RWPE1 (cell line): ENCODE measurements at places on chromosomes 1 and 21.

DNA sequence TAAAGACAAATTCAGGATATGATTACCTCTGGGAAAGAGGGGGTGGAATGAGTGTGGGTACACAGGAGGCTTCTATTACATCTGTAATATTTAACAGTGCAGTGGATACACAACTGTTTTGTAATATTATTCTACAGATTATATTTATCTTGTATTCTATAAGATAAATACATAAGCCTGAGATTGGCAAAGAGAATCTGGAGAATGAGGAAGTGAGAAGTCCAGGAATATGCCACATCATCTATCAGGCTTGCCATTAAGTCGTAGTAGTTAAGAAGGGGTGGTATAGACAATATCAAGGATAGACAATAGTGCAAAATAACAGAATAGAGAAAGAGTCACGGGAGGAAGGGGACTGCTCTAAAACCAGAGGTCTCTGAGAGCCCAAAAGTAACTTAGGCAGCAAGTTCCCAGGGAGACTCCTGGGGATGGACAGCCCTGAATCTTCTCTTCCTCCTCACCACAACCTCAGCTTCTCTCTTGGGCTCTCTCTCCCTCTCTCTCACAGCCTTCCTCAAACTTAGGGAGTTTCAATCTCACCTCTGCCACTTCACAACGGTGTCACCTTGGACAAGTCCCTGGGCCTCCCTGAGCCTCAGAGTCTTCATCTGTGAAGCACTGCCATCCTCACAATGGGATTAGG lies 14.0 kb upstream of the PTAFR start:
- no peak for DNase-seq

DNA sequence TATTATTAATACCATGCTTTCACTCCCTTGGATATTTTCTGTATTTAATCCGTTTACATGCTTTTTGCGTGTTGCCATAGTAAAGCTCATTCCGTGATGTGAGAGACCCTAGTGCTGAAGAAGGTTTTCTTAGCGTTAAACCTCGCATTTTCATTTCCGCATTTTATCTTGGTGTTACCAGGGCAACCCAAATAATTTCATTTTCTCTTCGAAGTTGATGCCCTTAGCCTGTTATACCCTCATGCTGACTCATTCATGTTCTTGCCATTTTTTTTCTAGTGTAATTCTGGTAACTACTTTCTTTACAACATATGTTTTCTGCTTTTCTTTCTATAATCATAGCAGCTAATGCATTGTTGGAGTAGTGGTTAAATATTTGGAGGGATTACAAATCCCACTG lies 37.2 kb downstream of the LRRC8C start:
- no peak for DNase-seq

DNA sequence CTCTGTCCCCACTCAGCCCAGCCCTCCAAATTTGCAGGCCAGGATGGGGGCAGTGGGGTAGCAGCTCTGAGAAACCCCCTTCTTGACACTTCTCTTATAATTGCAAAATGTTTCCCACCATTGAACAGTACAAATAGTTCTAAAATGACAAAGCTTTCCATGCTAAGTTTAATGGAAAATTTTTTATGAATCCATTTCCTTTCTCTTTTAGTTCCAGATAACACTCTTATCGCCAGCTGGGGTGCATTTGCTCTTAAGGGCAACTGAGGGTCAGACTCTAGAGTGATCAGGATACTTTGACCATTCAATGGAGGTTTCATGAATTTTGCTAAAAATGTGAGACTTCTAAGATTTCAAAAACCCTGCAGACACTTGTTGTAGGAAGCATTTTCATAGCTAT lies 29.9 kb downstream of the PIK3C2B start:
- DNase-seq = no peak

DNA sequence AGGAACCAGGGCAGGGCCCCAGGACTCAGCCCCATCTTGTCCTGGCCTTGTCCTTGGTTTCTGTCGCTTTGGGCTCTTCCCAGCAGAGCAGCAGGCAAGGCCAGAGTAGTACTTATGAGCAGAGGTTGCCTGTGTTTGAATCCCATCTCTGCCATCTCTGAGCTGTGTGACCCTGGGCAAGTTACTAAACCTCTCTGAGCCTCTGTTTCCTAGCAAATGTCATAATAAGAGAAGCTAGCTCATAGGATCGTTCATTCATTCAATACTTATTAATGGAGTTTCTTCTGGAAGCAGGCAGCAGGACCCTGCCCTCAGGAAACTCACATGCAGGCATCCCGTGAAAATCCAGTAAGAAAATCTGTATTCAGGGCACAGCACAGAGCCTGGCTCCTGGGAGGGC lies 84.3 kb downstream of the FBXO2 start:
- DNase-seq = no peak

- no peak for DNase-seq
Measured at GRCh38 chr1:206116873-206117150, 376 bp downstream of the AVPR1B start.

DNA sequence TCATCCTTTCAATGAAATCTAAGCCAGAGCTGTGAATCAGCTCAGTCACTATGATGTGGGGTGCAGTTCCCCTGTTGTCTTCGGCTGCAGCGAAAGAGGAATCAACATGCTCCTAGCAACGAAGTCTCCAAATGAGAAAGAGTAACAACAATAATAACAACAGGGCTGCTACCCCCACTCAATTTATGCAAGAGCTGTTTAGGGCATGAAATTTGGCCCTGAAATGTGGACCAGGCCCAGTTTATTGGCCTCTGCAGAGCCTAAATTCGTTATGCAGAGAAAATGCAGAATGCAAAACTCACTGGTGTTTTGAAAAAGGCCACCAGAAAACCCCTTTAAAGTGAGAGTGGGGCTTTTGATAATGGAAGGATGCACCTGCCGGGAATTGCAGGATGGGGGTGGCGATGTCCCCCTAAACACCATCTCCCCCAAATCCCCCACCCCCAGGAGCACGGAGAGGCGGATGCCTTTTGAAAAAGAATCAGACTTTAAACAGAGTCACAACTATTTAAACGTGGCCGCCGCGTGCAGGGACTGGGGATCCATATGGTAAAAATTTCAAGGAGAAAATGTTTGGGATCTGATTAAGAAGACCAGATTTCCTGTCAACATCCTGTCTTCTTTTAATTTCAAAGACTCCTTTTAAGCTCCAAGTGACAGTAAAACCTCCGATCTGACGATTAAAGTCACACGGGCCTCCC lies 1.9 kb downstream of the RUNX3 start:
- DNase-seq = no peak

GRCh38 chr1:92404661-92405060 lies 82.1 kb downstream of the GFI1 start:
- DNase-seq = no peak

- no peak for DNase-seq
Measured at GRCh38 chr1:25456502-25456901, 25.8 kb downstream of the MACO1 start.

- DNase-seq = no peak
Measured at GRCh38 chr1:203089651-203090045, 3.8 kb upstream of the MYOG start.

- no peak for DNase-seq
Measured at GRCh38 chr1:151012684-151013471, 4.6 kb downstream of the PRUNE1 start.

DNA sequence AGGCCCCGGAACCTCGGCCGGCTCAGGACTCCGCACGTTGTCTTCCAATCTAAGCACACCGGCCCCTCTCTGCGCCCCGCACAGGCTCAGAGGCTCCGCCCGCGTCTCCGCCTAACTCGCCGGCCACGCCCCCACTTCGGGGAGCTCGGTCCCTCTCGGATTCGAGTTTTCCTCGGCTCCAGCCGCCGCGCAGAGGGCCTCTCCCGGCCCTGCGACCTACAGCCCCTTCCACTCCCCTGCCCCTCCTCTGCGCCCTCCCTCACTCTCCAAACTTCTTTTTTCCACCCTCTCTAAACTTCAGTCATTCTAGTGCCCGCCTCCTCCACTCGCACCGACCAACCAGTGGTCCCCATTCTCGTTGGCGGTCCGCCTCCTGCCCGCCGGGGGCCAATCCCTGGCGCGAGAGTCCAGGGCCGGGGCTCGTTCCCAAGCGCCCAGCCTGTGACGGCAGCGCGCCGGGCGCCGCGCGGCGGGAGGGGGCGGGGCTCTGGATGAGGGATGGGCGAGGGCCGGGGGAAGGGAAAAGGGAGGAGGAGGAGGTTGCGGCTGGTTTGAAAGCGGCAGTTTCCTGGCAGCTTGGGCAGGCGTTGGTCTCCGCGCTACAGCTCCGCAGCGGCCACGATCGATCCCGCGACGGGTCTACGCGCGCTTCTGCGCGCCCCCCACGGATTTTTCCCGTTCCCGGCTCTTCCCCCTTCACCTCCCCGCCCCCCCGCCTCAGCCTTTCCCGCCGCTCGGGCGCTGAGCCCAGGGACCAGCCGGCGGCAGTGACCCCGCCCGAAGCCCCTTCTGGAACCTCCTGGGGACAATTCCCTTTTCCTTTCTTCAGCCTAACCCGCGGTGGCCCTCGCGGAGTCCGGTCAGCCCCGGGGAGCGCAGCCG lies at the start of gene MAGI3:
MAGI3 (plus strand) TSS at position 563 of the 882 bp plus-strand sequence. CDS start 519 bp downstream, outside the sequence.
- DNase-seq = peak; percentile 94

- no peak for DNase-seq
Measured at GRCh38 chr1:159828176-159828575, 1.5 kb downstream of the SLAMF8 start.

DNA sequence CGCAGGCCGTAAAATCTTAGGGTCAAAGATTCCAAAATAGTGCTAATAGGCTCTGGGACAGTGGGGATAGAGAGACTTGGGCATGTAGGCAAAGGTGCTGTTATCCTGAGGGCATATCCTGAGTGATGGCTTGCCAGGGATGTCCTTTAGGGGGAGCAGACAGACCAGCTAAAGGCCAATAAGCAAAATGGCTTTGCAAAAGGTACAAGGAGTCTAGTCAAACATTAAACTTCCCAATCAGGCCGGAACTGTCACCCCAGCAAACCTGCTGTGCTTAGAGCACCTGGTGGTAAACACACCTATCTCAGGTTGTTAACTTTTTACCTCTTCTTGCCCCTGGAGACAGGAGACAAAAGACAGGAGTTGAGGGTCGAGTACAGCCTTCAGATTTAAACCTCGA lies 49.1 kb downstream of the TRABD2B start:
- no peak for DNase-seq

- no peak for DNase-seq
Measured at GRCh38 chr1:96695954-96696353, 25.6 kb upstream of the PTBP2 start.

- DNase-seq = no peak
Measured at GRCh38 chr1:172421974-172422604, 1.6 kb downstream of the C1orf105 start.

- DNase-seq = no peak
Measured at GRCh38 chr1:230156536-230156935, 89.5 kb downstream of the GALNT2 start.

DNA sequence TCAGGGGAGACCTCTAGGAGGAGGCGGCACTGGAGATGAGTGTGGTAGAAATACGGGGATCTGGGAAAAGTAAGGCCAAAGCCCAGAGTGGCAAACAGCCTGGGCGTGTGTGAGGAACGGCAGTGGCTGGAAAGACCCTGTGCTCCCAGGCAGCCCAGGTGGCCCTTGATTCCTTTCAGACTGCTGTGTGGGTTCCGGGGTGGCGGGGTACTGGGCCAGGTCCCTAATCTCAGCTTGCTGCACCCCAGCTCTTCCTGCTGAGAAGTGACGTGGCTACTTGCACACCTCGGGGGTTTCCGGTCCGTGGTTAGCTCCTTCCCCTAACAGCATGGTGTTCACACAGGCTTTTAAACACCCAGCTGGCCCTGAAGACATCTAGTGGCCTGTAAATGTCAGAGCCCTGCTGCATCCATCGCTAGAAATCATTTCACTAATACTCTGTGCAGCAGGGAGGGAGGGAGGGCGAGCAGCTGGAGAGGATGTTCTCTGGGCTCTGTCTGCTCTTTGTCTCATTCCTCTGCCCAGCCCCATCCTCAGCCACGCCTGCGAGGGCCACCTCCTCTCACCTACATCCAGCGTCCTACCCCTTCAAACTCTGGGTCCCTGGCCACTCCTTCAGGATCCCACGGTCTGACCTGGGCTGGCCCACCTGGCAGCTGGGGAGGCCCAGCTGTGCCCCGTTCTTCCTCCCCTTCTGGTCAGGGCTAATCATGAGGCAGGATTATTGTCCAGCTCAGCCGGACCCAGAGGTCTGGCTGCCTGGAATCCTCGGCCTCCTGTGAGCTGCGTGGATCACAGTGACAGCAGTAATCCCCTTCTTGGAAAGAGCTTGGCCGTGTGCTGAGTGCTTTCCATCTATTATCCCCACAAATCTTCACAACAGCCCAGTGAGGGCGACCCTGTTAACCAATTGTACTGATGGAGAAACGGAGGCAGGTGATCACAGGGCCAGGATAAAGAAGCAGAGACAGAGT lies 7.2 kb downstream of the ZDHHC18 start:
- no peak for DNase-seq

DNA sequence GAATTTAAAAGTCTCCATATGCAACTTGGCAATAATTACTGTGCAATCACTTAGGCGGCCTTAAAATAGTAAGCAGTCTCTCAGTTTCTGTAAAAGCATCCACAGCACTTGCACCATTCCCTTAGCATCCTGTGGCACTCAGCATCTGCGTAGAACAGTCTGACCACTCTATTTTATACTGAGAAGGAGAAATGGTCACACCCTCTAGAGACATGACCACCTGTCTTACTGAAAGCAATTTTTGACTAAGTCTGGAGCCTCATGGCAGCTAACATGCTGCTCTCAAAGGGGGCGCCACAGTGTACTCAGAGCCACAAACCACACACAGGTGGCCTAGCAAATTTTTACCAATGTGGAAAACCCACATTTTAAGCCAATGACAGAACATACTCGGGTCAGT lies 62.0 kb downstream of the KCNK1 start:
- no peak for DNase-seq

DNA sequence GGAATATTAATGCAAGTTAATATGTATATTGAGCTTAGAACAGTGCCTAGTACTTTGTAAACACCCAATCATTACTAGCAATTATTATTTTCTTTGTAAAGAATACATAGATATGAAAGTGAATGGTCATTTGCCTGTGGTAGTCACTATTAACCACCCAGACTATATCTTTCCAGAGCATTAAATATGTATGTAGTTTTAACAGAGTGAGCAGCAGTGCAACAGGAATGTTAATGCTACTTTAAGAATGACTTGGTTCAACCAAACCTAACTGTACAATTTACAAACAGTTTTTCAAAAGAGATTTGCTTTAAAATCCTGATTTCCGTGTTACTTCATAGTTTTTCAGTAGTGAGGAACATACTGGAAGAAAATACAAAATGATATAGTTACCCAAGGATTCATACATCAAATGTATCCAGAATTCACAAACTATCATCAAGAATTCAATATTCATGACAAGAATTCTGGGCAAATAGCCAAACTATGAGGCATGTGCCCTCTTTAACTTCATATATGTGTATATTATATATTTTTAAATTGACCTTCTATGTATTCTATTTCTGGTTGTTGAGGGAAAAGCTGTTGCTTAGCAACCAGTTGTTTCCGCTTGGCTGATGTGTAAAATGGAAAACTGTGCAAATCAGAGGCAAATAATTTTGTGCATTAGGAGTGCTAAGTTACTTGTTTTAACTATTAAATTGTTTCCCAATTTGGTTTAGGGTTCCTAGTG lies 34.9 kb upstream of the IVNS1ABP start:
- DNase-seq = peak; percentile 7

- DNase-seq = no peak
Measured at GRCh38 chr1:52917156-52917555, 4.4 kb downstream of the ECHDC2 start.
